SK-N-DZ (cell line): ENCODE measurements at places on chromosomes 11 and 22.

DNA sequence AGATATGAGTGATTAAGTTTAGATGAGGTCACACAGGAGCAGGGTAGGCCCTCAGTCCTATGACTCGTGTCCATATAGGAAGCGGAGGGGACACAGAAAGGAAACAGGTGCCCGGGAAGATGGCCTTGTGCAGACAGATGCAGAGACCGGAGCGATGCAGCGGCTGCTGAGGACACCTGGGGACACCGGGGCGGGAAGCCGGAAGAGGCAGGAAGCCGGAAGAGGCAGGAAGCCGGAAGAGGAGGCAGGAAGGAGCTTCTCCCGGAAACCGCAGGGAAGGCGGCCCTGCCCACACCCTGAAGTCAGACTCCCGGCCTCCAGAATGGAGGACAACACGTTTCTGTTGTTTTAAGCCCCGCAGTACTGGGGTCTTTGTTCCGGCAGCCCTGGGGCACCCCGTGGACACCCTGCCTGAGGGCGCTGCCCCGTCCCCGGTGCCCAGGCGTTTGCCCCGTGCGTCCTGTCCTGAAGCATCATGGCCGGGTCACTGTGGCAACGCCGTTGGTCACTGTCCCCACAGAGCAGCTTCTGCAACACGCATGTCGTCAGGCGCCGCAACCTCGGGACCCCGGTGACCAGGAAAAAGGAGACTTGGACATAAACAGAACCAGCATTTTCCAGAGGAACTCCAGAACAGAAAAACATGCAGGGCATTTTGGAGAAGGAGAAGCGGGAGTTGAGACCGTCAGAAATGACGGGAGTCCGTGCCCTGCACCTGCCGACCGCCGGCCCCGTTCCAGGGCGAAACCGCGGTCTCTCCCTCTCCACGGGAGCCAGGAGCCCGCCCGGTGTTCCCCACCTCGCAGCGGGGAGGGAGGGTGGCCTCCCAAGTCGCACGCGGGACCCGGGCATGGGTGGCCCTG lies 103.4 kb downstream of the BRD1 start:
- no peak for DNase-seq

DNA sequence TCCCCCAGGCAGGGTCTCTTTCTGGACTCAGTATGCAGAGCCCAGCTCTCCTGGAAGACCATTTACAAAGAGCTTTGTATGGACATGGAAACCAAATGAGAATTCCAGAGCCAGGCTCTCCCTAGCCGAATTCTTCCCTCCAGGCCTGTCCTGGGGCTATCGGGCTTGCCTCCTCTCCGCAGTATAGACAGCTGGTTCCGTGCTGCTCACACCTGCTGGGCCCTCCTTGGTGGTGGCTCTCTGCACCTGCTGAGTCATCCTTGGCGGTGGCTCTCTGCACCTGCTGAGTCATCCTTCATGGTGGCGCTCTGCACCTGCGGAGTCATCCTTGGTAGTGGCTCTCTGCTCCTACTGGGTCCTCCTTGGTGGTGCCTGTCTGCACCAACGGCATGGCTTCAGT lies 743.5 kb downstream of the BRD1 start:
- no peak for DNase-seq

DNA sequence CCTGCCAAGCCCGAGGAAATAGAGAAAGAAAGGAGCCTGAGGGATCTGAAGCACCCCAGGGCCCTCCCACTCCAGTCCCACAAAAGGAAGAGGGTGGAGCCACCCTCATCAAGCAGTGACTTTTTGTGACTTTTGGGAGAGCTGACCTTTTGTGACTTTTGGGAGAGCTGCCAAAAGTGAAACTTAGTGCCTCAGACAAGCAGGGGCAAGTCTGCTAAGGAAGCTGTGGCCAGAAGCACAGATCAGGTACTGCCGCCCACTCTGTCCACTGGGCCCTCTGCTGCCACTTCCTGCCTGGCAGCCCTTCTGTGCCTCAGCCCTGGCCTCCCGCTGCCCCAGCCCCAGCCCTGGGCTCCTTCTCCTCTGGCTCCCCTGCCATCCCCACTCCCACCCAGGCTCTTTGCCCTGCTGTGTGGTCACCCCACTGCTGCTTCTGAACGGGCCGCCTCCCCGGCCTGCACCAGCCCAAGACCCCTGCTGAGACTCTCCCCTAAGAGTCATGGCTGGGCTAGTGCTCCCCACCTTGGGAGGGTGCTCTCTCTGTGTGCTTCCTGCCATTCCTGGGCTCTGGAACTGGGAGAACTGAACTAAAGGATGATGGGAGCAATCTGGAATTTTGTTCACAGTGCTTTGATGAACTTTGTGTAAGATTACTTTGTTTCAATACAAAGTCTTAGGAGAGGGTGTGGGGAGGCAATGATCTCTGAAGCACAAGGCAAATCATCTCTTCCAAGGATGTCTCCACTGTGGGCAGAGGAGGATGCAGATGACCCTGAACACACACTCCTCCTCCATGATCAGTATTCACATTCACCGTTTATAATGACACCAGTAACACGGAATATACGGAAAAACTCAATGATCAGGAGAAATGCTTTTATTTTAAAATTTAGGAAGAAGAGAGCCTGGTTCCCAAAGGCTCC lies at the start of gene APOBEC3H:
Gene APOBEC3H, plus strand, starts transcription at position 147 of the 923 bp plus-strand sequence. CDS start 3,035 bp downstream, outside the sequence.
- DNase-seq: no peak

GRCh38 chr11:7889985-7890384 lies 41.1 kb downstream of the OR10A6 start:
- no peak for DNase-seq

DNA sequence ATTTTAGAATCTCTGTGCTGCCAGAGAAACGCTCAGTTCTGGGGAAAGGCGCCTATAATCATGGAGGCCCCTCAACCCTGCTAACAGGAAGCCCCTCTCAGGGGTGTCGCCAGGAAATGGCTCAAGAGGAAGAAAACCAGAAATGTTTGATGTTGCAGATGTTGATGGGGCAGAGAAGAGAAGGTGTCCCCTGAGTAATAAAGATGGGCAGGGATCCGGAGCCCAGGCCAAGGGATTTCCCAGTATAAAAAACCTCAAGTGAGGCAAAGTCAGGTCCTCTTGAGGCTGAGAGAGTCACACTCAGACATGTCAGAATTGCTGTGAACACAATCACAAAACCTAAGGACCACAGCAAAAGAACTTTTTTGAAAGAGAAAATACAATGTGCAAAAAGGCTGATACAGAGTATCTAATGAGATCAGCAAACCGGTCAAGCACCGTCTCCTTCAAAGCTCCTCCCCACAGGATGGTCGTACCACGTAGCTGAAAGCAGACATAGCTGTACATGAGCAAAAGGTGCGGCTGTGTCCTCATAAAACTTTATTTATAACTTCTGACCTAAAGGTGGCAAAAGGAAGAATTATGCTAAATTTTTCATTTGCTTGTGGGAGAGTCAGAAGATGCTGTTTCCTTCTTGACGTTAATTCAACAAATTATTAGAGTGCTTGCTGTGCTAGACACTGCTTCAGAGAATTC lies 12.2 kb downstream of the MOV10L1 start:
- DNase-seq: no peak

DNA sequence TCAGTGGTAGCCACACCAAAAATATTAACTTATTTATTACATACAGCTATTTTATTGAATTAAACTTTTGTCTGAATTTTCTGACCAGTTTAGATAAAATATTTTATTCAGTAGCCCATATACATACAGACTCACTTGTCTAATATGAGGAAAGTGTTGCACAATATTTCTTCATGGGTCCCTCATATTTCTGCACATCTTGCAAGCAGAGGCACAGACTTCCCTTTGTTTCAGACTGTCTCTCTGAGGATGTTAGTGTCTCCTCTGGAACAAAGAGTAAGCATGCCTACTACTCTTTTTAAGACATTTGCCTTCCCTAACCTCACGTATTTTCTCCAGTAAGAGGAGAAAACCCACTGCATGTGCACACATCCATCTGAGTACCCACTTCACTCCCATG lies 81.2 kb downstream of the OR5AK2 start:
- no peak for DNase-seq

GRCh38 chr11:64007160-64007628 lies 21.0 kb downstream of the OTUB1 start:
- DNase-seq: no peak

- peak; percentile 85 for DNase-seq
Measured at GRCh38 chr22:31829505-31829904, 75.7 kb downstream of the DEPDC5 start.

GRCh38 chr22:44436736-44437135 lies 61.3 kb downstream of the RTL6 start:
- no peak for DNase-seq

- no peak for DNase-seq
Measured at GRCh38 chr11:94588366-94588942, 21.3 kb downstream of the PIWIL4 start.

- DNase-seq: no peak
Measured at GRCh38 chr11:36356201-36356600, 60.1 kb downstream of the PRR5L start.

GRCh38 chr22:22756109-22756508 lies 111.7 kb downstream of the GGTLC2 start:
- no peak for DNase-seq

DNA sequence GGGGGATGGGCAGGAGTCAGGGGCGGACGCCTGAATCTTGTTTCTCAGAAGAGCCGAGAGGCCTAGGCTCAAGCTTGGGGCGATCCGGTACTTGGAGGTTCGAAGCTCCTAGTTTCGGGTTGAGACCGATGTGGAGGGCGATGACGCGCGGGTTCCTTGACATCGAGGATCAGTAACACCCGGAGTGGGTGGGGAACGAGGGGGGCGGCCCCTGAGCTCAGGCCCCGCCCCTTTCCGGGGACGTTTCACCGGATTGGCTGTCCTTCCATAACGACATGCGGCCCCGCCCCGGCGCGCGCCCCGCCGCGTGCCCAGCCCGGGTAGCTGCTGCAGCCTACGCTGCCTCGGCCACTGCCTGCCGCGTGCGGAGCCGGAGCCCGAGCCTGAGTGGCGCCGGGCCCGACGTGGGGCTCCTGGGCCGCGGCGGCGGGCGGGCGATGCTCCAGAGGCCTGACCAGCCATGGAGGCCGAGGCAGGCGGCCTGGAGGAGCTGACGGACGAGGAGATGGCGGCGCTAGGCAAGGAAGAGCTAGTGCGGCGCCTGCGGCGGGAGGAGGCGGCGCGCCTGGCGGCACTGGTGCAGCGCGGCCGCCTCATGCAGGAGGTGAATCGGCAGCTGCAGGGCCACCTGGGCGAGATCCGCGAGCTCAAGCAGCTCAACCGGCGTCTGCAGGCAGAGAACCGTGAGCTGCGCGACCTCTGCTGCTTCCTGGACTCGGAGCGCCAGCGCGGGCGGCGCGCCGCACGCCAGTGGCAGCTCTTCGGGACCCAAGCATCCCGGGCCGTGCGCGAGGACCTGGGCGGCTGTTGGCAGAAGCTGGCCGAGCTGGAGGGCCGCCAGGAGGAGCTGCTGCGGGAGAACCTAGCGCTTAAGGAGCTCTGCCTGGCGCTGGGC lies at the start of gene CCDC85B:
Gene CCDC85B, plus strand, starts transcription at position 350 of the 895 bp plus-strand sequence. Its CDS starts 111 bp downstream, at position 461.
- DNase-seq: peak; percentile 92

DNA sequence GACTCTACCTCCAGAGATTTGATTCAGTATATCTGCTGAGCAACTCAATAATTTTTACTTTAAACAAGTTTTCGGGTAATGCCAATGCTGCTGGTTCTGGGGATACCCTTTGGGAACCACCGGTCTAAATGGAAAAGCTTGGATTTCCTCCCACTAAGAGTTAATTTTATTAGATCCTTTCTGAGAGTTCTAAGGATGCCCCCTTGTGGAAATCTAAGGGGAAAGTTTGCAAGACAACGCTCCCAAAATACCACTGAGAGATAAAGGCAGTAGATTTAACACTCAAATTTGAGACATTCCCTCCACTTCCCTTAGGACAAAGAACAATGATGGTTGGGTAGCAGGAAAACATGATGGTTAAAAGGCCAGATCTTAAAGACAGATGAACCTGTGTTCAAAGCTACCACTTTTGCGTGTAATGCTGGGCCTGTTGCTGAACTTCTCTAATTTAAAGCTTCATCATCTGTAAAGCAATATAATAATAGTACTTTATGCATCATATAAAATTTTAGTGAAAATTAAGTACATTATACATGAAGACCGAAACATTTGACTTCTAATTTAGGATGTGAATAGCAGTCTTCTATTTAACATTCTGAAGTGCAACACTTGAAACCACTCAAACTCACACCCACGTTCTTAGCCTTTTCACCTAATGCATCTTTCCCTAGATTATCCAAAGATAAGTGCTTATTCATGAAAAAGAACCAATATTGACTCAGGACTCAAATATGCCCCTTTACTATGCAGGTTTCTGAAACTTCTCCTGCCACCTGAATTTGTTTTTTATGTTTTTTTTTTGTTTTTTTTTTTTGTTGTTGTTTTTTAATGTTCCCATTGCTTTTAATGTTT lies 110.1 kb upstream of the LUZP2 start:
- DNase-seq: peak; percentile 23
